Stimulated activated naive CD4-positive, alpha-beta T cell treated with Interleukin-2 at 50 U/mL for 16 hours (primary cell): ENCODE measurements at places on chromosomes 11 and 22.

DNA sequence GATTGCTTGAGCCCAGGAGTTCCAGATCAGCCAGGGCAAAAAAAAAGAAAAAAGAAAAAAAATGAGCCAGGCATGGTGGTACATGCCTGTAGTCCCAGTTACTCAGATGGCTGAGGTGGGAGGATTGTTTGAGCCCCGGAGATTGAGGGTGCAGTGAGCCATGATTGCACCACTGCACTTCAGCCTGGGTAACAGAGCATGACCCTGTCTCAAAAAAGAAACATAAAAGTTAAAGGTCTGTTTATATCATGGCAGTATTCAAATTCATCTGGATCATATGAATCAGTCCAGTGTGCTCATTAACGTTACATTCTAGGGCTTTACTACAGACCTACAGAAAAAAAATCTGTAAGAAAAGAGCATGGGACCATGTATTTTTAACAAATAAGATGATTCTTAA lies 13.9 kb downstream of the HSD17B12 start:
- DNase-seq, result no peak

DNA sequence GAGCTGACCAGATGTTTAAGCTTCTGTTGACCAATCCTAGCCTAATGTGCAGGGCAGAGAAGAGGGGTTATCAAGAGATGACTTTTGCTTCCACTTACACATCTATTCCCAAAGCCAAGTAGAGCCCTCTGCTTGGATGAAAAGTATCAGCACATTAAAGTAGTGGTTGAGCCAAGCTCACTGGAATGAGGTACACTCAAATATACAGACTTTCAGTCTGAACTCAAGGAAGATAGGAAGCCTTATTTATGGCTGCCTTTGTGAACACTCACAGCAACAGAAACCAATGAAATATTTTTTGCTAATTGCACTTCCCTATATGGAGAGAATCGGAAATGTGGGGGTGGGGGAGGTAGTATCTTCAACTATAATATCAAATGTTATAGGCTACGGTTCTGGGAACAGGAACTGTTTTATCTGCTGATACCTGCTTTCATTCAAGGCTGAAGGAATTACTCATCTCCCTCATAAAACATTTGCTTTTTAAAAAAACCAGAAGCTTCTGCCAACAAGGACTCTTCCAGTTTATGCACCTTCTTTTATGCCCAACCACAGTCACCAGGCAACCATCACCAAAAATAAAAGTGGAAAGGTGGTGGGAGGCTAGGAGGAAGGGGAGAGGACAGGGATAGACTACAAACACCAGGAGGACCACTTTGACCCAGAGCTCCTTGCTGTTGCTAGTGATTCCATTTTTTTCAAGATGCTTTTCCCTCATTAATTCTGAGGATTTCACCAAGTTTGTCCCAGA lies 91.2 kb downstream of the CLPB start:
- no peak for DNase-seq

GRCh38 chr11:45384711-45385241 lies 98.6 kb upstream of the SYT13 start:
- no peak for DNase-seq

DNA sequence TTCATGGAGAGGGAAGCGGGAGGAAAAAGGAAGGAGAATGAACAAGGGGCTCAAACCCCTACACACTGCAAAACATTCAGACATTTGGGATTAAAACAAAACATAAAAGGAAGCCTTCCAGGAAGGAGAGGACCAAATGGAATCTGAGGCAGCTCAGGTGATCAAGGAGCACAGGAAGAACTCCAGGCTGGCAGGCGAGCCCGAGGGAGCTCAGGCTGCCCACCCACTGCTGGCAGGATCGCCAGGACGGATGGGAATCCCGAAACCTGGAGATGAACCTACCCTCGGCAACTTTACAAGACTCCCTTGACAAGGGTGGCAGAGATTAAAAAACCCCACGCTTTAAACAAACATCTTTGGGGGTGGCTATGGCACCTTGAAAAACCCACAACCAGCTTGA lies 5.0 kb upstream of the PYGM start:
- no peak for DNase-seq
